CD4-positive, alpha-beta T cell treated with Interleukin-17A for 4 hours (primary cell): ENCODE measurements at places on chromosomes 6 and 20.

DNA sequence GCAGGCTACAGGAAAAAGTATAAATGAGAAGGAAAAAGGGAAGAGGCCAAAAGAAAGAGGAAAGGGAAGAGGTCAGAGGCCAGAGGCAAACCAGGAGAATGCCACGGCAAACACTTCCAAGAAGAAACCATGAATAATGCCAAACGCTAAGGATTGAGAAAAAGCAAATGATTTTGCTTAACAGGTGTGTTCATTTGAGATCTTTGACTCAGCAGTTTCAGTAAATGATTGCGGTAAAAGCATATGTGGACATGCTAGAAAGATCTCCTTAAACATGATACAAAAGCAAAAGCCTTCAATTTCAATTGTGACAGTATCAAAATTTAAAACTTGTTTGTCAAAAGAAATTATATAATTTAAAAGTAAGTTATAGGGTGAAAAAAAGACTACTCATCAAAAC, 70.6 kb downstream of the UBE3D start:
- no peak for DNase-seq

- peak; percentile 65 for DNase-seq
Measured at GRCh38 chr6:32941214-32941768, 463 bp upstream of the HLA-DMB start.

- no peak for DNase-seq
Measured at GRCh38 chr6:151139524-151139923, 100.2 kb upstream of the AKAP12 start.

- no peak for DNase-seq
Measured at GRCh38 chr6:20755631-20756030, 221.4 kb downstream of the CDKAL1 start.
